ENCODE measurements at places on chromosomes 4 and X.

DNA sequence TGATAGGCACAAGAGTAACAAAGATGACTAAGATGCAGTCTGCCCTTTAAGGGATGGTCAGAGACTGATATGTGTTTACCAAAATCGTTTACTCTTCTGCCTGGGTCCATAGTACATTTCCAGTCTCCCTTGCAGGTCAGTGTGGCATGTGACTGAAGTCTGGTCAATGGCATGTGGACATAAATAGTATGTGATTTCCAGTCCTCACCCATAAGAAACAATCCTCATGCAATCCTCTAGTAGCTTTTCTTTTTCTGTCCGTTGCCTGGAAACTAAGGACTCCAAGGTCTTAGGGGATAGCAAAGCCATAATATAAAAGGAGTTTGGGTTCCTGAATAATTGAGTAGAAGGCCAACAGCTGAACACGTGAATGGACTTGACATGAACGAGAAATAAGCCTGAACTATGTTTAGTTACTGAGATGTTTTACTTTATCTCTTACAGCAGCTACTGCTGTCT lies 1.1 kb downstream of the SLC9B2 start:
- no peak overlapping the region for H3K27ac ChIP-seq
- DNase-seq = no peak
- no peaks in the 10 kb centered on the region for H3K27me3 ChIP-seq
- peaks cover 28% of the 10 kb centered on the region for H3K4me1 ChIP-seq

DNA sequence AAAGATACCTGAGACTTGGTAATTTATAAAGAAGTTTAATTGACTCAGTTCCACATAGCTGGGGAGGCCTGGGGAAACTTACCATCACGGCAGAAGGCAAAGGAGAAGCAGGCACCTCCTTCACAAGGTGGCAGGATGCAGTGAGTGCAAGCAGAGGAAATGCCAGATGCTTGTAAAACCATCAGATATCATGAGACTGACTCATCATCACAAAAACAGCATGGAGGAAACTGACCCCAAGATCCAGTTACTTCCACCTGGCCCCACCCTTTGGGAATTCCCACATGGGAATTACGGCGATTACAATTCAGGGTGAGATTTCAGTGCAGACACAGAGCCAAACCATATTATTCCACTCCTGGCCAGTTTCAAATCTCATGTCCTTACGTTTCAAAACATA lies 514.7 kb upstream of the SPANXN1 start:
- H3K27me3 ChIP-seq = no peaks in the 10 kb centered on the region
- H3K36me3 ChIP-seq = no peaks in the 10 kb centered on the region
- DNase-seq = no peak

GRCh38 chrX:64894454-64895038 lies 81.7 kb downstream of the ZC4H2 start:
- H3K36me3 ChIP-seq = peaks cover 9% of the 10 kb centered on the region
- no peak overlapping the region for H3K4me3 ChIP-seq
- no peak overlapping the region for H3K27ac ChIP-seq
- H3K27me3 ChIP-seq = no peaks in the 10 kb centered on the region
- H3K4me1 ChIP-seq = no peaks in the 10 kb centered on the region
- peak; percentile 5 for DNase-seq

GRCh38 chr4:9988363-9988749 lies 32.9 kb downstream of the SLC2A9 start:
- no peaks in the 10 kb centered on the region for H3K27me3 ChIP-seq
- no peak for DNase-seq
- H3K27ac ChIP-seq = no peak overlapping the region

DNA sequence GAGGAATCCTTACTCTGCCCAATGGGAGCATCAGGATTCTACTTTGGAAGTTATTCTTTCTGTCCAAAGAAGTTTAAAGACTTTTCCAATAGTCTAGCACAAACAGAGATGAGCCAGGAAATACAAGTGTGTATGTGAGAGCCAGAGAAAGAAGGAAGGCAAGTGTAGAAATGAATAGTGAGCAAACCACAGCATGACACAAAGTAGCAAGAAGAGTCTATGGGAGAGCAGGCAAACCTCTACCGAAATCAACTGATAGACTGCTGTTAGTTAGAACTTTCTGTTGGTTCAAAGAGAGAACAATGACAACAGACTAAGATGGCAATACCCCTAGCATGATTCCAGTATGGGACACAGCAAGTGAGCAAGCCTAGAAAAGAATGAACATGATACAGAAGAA lies 16.1 kb upstream of the GPR34 start:
- H3K4me1 ChIP-seq = no peaks in the 10 kb centered on the region
- no peak overlapping the region for H3K4me3 ChIP-seq
- DNase-seq = no peak
- peaks cover 5% of the 10 kb centered on the region for H3K36me3 ChIP-seq
- no peaks in the 10 kb centered on the region for H3K27me3 ChIP-seq

DNA sequence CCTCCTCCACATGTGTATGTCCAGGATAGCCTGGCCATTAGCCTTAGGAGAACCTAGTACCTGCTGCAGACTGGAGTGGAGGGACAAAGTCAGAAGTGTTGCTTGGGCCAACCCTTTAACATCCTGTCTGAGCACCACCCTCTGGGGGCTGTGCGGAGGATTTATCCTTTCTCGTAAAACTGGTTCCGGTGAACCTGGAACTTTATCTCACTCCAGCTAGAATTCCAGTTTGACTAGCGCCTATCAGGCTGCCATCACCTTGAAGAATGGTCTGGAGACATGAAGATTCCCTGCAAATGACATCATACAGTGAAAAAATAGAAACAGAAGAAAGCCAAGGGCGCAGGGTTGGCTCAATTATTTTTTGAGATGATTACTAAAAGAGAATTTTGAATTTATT lies 4.0 kb downstream of the TCEAL8 start:
- no peak overlapping the region for H3K4me3 ChIP-seq
- DNase-seq = no peak
- H3K27ac ChIP-seq = no peak overlapping the region
- no peaks in the 10 kb centered on the region for H3K27me3 ChIP-seq
- H3K4me1 ChIP-seq = peaks cover 19% of the 10 kb centered on the region

DNA sequence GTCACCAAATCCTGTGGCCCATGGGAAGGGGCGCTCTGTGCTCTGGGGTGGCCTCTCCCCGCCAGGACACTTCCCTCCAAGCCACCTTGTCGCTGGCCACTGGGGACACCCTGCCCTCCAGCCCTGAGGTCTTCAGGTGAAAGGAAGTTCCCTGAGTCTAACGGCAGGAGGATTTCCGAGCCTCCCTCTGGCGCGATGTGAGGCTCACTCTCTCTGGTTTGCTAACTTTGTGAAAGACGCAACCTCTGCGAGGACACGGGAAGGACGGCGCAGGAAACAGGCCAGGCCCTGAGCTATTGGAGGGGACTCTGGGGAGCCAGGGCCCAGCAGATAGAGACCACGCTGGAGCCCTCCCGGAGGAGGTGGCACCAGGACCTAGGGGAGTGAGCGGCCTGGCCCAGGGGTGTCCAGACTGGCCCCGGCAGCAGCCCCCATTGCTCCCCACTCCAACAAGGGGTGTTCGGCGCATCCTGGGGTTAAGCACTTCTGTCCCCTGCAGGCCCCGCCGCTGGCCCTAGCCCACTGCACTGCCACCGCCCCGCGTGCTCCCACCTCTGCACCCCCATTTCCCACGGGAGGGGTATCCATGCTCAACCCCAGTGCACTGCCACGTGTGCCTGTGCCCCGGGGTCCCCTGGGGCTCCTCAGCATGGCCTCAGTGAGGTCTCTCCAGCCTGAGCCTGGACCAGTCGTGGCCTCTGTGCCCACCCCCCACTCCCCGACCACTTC lies 72.2 kb upstream of the MXD4 start:
- no peaks in the 10 kb centered on the region for H3K4me1 ChIP-seq
- H3K27me3 ChIP-seq = peaks cover 11% of the 10 kb centered on the region
- DNase-seq = no peak
- no peaks in the 10 kb centered on the region for H3K36me3 ChIP-seq
- no peak overlapping the region for H3K4me3 ChIP-seq
- peak overlapping the region; percentile 35 for H3K27ac ChIP-seq

DNA sequence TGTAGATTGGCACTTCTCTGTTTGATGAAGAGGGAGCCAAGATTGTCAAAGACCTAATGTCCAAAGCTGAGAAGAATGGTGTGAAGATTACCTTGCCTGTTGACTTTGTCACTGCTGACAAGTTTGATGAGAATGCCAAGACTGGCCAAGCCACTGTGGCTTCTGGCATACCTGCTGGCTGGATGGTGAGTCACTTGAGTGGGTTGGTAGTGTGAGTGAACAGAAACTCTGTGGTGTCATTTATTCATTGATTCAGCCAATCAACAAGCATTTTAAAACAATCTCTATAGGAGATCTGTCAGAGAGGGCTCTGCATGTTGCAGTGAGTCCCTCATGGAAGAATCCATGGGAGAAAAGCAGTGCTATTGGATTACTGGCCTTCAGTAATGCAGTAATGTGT lies 16.3 kb downstream of the TAF9B start:
- no peak overlapping the region for H3K4me3 ChIP-seq
- no peaks in the 10 kb centered on the region for H3K27me3 ChIP-seq
- no peaks in the 10 kb centered on the region for H3K4me1 ChIP-seq
- H3K36me3 ChIP-seq = peaks cover 20% of the 10 kb centered on the region
- DNase-seq = no peak

DNA sequence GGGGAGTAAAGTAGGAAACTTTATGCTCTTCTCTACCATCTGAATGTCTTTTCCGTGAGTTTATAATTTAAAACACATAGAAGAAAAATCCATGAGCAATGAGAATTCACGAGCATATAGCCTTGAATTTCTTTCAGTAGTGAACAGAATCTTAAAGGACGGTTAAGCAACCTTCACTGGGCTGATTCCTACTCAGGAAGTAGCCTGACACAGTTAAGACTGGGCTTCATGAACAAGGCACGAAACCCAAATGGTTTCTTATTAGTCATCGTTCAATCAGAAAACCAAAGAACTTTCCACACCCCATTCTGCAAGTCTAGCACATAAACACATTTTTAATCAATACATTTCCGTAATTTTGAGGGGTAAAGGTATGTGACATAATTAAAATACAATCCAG lies 95.8 kb downstream of the SH3KBP1 start:
- H3K4me3 ChIP-seq = no peak overlapping the region
- no peak for DNase-seq
- H3K4me1 ChIP-seq = peaks cover 12% of the 10 kb centered on the region
- H3K36me3 ChIP-seq = no peaks in the 10 kb centered on the region

- H3K27ac ChIP-seq = no peak overlapping the region
Observed at GRCh38 chr4:145891958-145892357, 46.7 kb downstream of the ZNF827 start.

GRCh38 chrX:122586831-122587230 lies 597.2 kb upstream of the GRIA3 start:
- H3K4me3 ChIP-seq = no peak overlapping the region
- no peak for DNase-seq
- H3K27me3 ChIP-seq = no peaks in the 10 kb centered on the region
- H3K36me3 ChIP-seq = peaks cover 2% of the 10 kb centered on the region
- no peak overlapping the region for H3K27ac ChIP-seq

Data from neural crest cell (in vitro differentiated cells).